Cortex of kidney (tissue), 1 donor: ENCODE measurements at places on chromosomes 12 and 14.

GRCh38 chr12:100348657-100349454 is 8.0 kb upstream of the SLC17A8 start:
- DNase-seq = no peak

DNA sequence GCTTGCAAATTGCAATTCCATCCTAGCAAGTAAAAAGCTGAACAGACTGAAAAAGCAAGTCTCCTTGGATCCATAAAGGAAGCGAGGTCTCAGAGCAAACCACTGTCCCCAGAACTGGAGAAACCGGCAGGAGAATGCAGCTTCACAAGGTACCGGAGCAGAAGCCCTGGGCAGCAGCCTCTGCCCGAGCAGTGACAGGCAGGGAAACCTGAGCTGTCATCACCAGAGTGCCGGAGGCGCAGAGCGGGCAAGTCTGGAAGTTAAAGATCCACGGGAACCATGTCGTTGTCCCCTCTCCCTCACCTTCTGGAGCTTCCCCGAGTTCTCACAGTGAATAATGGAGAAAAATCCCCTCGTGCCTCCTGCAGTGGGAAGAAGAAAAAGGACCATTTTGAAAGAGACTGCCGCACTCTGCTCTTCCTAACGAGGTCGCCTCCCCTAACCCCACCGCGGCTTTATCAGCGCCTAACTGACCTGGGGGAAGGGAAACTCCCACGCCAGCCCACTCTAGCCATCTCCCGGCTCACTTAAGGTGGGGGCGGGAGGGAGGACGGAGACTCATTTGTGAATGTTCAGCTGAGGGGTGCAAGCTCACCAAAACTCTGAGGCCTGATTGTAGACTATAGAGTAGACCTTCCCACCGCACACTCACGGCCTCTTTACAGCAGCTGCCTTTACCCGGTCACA is 27.8 kb downstream of the FBXL14 start:
- no peak for DNase-seq

DNA sequence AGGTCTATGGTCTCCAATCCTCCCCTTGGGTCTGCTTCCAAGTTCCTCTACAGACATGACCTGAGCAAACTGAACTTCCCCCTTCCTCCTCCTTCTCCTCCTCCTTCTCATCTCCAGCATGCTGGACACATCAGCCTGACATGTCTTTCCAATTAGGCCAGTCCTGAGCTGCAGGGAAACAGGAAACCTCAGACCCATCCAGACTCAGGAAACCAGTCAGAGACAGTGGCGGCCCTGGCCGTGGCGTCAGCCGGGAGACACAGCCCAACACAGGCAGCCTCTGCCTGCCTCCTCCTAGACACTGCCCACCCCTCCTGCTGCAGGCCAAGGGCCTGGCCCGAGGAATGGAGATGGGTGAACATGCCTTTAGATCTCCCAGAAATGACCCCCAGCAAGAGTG is 468.8 kb downstream of the BCL11B start:
- DNase-seq = no peak

DNA sequence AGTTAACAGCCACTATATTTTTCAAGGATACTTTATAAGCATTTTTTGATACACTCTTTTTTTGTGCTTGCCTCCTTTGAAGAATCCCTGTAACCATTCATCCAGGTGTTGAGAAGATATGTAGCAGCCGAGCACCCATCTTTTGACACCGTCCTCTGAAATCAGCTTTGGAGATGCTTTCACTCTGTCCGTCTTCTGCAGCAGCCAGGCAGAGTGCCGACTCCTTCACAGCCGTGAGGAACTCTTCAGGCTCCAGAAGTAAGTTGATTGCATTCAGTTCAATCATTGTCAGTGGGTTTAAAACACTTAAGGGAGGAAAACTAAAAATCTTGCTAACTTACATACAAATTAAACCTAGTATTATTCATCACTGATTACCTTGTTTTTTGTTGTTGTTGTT is 160.1 kb downstream of the LRFN5 start:
- DNase-seq = no peak

DNA sequence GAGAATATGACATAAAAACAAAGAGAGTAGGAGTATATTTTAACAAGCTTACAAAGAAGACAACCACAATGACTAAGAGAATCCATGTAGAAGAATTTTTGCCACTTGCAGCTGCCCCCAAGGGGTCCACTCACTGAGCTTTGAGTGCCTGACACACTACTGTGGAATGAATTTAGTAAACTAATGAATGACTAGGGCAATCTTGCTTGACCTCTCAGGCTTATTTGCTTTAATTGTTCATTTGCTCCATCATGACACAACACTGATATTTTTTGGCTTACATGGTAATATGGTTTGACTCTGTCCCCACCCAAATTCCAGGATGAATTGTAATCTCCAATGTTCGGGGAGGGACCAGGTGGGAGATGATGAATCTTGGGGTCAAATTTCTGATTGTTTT is 249.1 kb upstream of the FAR2 start:
- DNase-seq = no peak

DNA sequence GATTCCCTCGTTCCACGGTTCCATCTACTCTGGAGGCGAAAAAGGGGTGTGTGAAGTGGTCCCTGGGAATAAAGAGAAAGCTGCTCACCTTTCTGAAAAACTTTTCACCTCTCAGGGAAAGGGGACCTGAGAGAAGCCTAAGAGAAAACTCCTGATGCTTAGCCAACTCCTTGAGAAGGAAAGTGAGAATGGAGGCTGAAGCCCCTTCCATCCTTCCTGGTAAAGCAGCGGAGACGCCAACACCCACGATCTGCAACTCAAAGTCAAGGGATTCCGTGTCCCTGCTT is 110.0 kb downstream of the ARF6 start:
- DNase-seq = no peak

- DNase-seq = no peak
Measured at GRCh38 chr12:80273144-80273543, 170.9 kb upstream of the PTPRQ start.

DNA sequence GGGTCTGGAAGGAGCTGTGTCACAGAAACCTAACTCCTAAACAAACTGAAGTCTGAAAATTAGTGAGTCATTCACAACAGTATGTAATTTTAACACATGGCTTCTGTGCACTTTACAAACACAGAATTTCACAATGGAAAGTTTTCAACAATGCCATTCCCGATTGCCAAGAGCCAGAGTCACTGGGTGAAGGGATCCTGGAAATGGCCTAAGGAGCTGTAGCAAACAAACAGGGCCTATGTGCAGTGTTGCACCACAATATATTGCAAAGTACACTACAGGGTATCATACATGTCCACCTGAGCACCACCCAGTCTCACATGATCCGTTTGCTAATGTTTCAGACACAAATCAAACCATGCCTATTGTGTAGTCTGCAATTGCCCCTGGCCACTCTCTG is 184.7 kb upstream of the OTX2 start:
- DNase-seq = no peak

- DNase-seq = no peak
Measured at GRCh38 chr14:71638523-71639196, 293.6 kb upstream of the RGS6 start.

DNA sequence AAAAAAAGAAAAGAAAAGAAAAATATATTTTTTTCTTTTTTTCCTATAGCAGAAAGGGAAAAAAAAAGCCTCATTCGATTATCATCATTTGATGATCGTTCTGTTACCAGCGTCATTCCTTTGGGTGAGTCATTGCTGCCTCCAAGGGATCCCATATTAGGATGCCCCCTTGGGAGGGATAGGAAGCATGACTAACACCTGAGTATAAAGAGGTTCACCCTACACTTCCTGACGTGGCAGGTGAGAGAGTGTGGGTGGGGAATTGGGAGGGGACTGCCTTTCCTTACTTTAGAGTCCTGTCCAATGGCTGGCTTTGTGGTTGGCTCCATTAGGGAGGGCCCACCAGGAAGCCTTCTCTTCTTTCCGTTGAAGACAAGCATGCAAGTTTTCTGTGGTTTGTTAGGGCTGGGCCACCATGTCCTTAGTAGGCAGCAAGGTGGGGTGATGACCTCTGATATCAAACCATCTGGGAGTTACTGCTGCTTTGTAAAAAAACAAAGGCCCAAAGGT is 56.1 kb upstream of the FUT8 start:
- DNase-seq = no peak

DNA sequence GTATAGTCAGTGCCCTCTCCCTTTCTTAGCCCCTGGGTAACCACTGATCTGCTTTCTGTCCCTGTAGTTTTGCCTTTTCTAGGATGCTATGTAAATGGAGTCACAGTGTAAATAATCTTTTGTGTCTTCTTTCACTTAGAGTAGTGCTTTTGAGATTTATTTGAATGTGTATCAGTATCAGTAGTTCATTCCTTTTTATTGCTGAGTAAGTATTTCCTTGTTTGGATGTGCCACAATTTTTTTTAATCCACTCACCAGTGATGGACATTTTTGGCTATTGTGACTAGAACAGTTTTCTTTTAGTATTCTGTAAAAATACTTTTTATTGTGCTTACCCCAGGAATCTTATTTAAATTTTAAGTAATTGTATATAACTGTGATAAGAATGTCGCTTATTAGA is 3.4 kb downstream of the MARK3 start:
- DNase-seq = no peak

GRCh38 chr14:64507376-64508156 is 3.0 kb downstream of the ZBTB1 start:
- DNase-seq = no peak

DNA sequence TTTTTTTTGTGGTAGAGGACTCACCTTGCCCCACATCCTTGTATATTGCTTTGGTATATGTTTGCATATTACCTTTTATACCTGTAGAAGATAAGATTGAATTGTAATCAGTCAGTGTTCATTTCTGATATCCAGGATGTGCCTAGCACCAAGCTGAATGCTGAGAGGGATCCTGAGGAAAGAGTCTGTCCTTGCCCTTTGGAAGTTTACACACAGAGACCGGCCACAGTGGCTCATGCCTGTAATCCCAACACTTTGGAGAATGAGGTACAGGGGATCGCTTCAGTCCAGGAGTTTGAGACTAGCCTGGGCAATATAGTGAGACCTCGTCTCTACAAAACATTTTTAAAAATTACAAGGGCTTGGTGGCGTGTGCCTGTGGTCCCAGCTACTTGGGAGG is 8.4 kb downstream of the ACVR1B start:
- no peak for DNase-seq

GRCh38 chr12:123973552-123974341 is 732 bp downstream of the ZNF664 start:
- DNase-seq = no peak

- DNase-seq = no peak
Measured at GRCh38 chr14:54291491-54292191, 105.2 kb upstream of the CDKN3 start.

GRCh38 chr12:3040663-3041544 is 36.3 kb upstream of the TSPAN9 start:
- DNase-seq = no peak

DNA sequence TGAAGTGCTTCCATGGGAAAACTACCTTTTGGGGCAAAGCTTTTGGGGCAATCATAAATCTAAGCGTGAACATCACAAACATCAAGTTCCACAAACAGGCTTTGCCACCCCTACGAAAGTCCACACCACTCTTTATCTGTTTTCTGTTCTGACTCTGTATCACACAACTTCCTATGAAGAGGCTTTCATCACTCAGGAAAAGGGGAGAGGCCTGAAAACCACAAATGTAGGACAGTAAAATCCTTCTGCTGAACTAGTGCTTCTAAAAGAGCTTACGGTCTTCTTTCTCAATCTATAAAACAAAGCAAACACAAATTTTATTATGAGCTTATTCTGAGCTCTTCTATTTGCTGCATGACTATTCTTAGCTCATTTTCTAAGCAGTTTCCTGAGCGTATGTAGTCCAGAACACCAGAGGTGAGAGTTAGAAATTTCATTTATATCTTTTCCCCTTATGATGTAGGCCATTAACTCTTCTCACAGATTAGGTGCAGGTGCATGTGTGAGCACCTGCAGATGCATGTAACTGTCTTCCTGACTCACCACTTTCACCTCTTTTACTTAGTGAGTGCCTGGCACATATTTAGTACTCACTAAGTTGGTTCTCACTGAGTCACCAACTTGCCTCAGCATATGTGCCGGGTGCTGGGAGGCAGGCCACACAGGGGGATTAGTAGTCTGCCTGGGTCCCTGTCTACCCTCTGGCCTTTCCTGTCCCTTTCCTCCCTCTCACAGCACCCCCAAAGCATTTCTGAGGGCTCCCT is 32.9 kb upstream of the SYCP3 start:
- DNase-seq = no peak

GRCh38 chr12:25594376-25594775 is 41.3 kb upstream of the LMNTD1 start:
- DNase-seq = no peak

DNA sequence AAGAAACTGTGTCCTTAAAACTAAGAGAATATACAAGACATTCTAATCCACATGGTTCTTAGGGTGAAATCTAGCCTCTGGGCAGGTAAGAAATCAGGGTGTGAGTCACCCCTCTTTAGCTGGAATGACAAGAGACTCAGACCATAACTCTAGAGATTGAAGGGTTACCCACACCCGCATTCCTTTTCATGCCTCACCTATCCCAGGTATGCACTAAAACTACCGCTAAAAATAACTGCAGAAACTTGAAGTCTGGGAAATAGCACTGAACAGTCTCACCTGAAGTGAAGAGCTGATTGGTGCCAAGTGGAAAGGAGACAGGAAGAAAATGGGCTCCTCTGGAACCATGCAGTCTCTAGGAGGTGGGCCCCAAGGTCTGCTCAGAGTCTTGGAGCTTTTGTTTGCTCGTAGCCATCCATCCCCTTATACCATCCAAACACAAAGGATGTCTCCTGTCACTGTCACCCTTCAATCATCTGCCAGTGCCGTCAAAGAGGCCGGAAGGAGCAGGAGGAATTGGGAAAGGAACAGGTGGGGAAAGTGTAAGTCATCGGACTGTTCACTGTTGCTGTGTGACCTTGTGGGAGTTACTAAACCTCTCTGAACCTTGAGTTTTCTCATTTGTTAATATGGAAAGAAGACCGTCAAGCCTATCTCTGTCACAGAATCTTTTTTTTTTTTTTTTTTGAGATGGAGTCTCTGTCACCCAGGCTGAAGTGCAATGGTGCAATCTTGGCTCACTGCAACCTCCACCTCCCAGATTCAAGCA is 22.4 kb downstream of the DDX47 start:
- no peak for DNase-seq
